ENCODE measurements at places on chromosomes 13 and 19.

- peak; percentile 79 for DNase-seq
These were observed 62.4 kb downstream of the SERTM1 start for GRCh38 chr13:36736119-36736726.

- no peak for DNase-seq
These were observed 50.6 kb downstream of the COL4A1 start for GRCh38 chr13:110256126-110256905.

DNA sequence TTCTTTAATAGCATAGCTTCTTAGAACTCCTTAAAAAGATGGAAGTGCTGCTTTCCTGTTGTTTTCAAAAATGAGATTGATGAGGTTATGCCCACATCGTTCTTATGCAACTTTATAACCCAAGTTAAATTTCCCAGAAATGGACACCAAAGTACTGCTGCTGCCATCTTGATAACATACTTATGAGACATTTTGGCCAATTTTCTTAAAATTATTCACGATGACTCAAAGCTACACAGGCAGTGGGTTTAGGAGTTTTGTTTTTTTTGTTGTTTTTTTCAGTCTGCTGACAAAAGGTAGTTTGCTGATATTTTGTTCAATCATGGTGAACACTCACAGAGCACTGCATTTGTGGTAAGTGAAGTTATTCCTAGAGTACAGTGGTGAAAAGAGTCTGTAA lies 54.9 kb upstream of the RFC3 start:
- DNase-seq = no peak

DNA sequence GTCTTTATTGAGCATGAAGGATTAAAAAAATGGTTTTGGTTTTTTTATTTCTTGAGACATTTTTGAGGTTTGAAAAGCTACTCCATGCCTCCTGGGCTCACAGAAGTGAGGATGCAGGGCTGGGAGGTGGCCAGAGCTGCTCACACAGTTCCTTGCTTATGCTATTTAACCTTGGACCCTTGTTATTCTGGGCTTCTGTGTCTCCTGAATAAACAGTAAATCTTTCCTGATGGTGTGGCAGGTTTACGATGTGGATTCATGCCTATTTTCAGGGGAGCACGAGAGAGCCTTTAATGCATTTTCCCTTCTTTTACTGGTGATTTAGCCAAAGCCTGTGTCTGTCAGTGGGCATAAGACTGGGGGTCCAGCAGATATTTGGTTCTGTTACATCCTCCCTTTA lies 34.3 kb upstream of the PCDH8 start:
- no peak for DNase-seq

GRCh38 chr13:43309311-43309710 lies 285.9 kb downstream of the DNAJC15 start:
- no peak for DNase-seq

- no peak for DNase-seq
These were observed 61.5 kb downstream of the B3GLCT start for GRCh38 chr13:31261241-31261640.

GRCh38 chr19:39372047-39372802 lies 18.7 kb downstream of the PAF1 start:
- peak; percentile 90 for DNase-seq

- DNase-seq = peak; percentile 83
These were observed 45.2 kb downstream of the ABCC4 start for GRCh38 chr13:95256091-95256490.

DNA sequence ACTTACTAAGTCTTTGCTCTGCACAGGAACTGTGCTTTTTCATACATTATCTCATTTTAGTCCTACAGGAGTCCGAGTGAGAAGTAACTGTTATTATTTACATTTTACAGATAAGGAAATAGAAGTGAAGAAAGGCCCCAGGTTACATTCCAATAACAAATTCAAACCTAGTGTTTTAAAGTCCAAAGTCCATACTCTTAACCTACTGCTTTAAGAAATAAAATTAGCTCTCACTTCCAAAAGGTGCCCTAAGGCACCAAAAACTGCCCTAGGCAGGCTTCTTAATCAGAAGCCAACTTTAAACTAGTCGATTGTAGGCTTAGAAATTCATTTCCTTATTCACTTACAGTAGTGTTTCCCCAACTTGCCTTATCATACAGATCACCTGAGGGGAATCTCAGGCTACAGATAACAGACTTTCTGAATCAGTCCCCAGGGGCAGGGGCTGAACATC lies 555.9 kb downstream of the DIAPH3 start:
- DNase-seq = no peak

GRCh38 chr19:19514215-19514657 lies 1.1 kb downstream of the TSSK6 start:
- DNase-seq = peak; percentile 86

DNA sequence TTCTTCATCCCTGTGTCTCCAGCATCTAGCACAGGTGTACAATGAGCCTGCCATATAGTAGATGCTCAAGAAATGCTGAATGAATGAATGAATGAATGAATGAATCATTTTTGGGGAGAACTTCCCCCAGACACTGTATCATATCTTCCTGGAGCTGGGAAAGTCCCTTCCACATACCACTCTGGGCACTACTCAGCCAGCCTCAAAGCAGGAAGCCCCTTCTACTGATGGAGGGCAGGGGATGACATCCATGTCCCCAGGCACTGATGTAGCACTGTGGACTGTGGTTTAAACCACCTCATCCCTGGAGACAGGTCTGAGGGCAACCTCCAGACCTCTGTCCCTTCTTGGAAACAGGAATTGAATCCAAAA lies 4.8 kb downstream of the GNA15 start:
- no peak for DNase-seq

DNA sequence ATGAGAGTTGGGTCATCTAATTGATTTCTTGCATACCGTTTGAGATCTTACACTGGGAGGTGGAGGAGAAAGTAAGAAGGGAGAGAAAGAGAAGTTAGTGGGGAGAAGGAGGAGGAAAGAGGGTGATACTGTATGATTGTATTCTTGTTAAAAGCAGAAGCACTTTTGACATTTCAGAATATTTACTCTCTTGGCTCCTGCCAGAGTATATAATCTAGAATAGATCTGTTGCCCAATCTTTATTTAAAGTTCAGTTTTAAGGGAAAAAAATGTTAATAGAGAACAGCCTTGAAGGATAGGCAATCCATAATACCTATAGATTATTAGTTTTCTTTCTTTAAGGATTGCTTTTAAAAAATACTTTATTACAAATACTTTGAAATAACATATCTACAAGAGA lies 41.5 kb downstream of the PDS5B start:
- no peak for DNase-seq

DNA sequence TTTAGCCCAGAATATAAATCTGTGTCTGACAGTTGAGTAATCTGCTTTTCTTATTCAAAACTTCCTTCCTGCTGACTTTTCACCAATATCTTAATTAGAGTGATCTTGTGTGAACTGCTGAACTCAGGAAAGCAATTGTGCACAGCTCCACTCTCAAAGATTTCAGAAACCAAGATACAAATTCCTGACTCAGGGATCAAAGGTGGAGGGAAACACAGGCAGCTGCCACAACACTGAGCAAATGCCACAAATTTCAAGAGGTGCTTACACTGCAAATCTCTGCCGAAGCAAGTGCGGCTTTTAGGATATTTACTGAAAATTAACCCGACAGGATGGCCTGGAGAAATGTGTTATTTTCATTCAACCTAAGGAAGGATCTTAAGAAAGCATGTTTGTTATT lies 111.4 kb downstream of the STOML3 start:
- DNase-seq = no peak

- DNase-seq = peak; percentile 63
These were observed 106.8 kb downstream of the NHLRC3 start for GRCh38 chr13:39144941-39145533.

GRCh38 chr19:11446271-11446651 lies 10.8 kb downstream of the PRKCSH start:
- no peak for DNase-seq

GRCh38 chr13:20716951-20717350 lies 13.5 kb downstream of the IL17D start:
- no peak for DNase-seq

- no peak for DNase-seq
These were observed 110.2 kb downstream of the MZT1 start for GRCh38 chr13:72617186-72617585.

DNA sequence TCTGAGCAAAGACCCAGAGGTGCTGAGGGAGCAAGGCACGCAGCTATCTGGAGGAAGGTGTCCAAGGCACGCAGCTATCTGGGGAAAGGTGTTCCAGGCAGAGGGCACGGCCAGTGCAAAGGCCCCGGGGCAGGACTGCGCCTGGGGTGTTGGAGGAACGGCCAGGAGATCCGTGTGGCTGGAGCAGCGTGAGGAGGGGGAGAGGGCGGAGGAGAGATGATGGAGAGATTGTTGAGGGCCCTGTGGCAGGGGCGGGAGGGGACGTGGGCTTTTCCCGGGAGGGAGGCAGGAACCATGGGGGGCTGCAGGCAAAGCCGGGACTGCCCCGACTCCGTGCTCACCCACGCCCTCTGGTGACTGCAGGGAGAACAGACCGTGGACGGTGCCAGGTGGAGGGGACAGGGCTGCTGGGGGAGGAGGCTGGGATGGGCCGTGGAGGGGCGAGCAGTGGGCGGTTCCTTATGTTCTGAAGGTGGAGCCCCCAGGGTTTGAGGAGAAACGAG lies 13.3 kb upstream of the MISP start:
- no peak for DNase-seq

GRCh38 chr13:44142540-44142867 lies 231.1 kb upstream of the SERP2 start:
- no peak for DNase-seq

DNA sequence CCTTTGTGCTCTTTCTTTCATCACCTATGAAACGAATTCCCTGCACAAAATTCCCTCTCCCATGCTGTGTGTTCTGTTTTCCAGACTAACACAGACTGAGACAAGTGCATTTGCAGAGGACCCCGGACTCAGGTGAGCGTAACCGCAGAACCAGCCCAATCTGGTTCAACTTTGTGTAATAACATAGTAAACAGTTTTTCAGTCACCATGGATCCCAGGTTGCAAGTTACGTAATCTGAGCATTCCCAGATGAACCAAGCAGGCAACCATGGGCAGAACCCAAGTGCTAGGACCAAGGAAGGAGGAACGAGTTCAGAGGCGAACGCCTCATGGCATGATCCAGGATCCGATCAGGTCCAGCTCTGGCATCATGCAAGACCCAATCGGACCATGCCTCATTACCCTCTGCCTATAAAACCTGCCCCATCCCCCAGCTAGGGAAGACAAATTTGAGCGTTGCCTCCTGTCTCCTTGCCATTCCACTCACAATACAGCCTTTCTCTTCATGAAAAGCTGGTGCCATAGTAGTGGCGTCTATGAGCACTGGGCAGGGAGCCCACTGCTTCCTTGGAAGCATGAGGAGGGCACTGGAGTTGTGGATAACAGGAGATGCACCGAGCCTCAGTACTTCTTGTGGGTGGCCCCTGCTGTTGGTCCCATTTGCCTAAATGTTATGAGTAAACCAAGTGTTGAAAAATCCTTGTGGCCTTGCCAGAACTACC lies 107.6 kb downstream of the ABCC4 start:
- no peak for DNase-seq

DNA sequence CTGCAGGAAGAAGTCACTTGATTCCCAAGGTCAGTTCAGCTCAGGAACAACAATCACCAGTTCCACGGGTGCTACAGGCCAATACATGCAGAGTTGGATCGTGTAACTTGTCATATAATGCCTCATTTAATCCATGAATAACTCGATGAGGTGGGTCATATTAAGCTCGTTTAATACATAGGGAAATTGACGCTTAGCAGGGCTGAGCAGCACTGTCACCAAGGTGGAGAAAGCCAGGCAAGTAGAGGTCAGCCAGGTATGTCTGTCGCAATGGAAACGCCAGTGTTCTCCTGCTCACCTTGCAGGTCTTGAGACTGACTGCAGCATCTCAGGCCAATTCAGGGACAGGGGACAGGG lies 52.3 kb downstream of the CCDC70 start:
- DNase-seq = no peak

- no peak for DNase-seq
These were observed 21.0 kb upstream of the ZNF43 start for GRCh38 chr19:21856773-21857514.

GRCh38 chr19:36707134-36707533 lies 19.7 kb downstream of the ZNF567 start:
- DNase-seq = no peak

DNA sequence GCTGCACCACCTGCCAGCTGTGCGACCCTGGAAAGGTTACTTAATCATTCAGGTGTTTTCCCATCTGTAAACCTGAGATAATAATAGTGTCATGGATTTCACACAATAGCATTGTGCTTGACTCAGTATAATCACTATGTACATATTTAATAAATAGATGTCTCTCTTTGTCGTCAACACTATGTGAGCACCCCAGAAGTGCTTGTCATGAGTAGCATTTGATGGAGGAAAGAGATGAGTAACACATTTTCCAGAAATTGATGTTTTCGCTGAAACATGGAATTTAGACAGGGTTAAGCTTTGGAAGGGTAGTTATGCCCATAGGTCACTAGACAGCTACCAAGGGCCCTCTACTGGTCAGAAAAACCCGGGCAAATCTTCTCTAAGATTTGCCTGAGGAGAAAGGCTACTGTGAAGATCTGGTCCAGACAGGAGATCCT lies 9.5 kb upstream of the MBNL2 start:
- no peak for DNase-seq

DNA sequence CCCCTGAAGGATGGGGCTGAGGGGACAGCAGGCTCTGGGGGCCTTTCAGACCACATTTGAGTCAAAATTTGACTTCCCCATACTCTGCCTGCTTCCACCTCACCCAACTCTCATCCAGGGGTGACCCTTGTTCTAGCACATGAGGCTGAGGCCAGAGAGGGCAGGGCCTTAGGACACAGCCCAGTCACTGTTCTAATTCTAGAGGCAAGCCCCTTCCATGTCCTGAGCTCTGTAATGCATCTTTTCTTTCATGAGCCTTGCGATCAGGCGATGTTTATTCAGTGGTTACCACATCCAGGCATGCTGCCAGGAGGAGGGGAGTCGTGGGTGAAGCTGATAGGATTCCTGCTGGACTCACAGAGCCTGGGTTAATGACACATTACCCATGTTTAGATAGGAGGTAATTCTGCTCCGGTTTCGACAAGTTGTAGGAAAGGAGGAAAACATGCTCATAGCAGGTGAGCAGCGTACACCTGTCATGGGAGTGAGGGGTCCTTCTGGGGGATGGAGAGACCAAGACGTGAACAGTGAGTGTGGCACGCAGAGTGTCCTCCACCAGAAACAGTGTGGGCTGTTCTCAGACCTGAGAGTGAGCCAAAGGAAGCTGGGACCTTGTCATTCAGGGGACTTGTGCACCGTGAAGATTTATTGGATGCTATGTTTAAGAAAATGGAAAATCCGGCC lies 9.3 kb downstream of the RPS9 start:
- DNase-seq = peak; percentile 89

DNA sequence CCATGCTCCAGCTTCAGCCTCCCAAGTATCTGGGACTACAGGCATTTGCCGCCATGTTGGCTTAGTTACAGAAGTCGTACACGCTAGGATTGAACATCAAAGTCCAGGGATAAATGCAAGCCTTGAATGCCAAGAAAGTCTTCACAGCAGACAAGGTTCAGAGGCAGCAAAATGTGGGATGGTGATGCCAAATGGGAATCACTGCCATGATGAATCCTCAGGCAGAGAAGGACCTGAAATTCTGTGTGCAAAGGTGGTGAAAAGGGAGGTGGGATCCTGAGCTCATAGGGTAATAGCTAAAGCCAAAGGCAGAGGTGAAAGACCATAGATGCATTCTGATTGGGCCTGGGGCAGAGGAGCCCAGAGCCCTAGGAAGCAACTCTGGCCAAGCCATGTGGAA lies 79.3 kb upstream of the STK24 start:
- DNase-seq = no peak

Measured in muscle of back (tissue), 13 donors.